ENCODE measurements at places on chromosomes 16 and 17. TPM values are rescaled to one million over a fixed set of nuclear protein-coding genes. Genes with fewer than 3 reads are reported as not detected.

The GAS7 gene
- 1.1 TPM for total RNA-seq

DNA sequence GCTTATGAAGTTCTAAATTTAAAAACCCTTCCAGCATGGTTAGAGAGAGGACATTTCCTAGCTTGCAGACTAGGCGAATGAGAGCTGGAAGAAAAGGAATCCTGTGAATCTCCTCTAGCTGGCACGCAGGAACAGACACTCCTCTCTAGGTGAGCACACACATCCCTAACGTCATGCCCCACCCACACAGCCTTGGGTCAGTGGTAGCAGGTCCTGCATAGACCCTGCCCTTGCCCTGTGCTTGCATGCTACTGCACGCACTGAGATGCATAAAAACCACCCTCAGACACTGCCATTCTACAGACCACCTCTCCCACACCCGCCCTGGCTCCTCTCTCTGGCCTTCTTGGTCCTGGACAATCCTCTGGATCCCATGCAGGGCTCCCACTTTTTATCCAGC, 23.5 kb downstream of the CES1 start:
- no peak for DNase-seq

DNA sequence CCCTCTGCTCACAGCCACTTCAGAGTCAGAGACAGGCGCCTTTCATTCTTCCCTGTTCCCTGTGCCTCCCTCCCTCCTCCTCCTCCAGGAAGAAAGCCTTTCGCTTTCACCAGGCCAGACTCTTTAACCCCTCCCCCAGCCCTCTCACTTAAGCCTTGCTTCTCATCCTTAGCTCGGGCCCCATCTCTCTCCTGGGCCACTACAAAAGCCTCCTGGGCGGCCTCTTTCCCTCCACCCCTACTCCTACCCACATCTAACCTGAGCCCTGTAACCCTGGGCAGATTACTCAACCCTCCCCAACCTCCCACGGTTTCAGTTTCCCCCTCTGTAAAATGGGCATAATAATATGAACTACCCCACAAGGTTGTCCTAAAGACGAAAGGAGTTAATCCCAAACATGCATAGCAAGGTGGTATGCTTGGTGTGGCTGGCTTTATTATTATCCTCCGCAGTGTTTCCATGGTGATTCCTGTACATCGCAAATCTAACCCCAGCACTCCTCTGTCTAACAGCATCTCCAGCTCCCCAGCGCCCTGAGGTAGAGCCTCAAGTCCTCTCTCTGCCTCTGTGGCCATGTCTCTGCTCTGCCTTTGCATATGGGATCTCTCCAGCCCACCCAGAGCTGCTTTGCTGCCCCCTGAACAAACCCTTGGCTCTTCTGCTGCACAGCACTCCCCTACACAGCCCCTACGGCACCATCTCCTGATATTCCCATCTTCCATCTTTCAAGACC, 17.7 kb downstream of the PIMREG start:
- DNase-seq = no peak

DNA sequence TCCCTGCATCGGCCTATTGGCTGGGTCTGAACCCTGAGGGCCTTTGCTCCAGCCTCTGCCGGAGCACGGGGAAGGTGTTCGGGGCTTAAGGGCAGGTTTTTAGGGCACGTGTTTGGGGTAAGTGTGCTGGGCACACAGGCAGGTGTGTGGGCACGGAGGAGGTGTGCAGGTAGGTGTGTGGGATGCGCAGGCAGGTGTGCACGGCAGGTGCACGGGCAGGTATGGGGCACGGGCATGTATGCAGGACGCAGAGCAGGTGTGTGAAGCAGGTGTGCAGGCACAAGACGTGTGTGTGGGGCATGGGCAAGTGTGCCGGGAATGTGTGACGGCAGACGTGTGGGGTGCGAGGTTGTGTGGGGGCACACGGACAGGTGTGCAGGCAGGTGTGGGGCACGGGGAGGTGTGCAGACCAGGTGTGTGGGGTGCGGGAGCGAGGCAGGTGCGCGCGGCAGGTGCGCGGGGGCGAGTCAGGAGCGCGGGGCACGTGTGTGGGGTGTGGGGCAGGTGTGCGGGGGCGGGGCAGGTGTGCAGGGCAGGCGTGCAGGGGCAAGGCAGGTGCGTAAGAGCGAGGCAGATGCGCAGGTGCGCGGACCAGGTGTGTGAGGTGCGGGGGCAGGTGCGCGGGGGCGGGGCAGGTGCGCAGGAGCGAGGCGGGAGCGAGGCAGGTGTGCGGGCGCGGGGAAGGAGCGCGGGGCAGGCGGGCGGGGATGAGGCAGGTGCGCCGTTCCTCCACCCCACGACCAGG, 28.6 kb upstream of the METRNL start:
- DNase-seq = no peak

DNA sequence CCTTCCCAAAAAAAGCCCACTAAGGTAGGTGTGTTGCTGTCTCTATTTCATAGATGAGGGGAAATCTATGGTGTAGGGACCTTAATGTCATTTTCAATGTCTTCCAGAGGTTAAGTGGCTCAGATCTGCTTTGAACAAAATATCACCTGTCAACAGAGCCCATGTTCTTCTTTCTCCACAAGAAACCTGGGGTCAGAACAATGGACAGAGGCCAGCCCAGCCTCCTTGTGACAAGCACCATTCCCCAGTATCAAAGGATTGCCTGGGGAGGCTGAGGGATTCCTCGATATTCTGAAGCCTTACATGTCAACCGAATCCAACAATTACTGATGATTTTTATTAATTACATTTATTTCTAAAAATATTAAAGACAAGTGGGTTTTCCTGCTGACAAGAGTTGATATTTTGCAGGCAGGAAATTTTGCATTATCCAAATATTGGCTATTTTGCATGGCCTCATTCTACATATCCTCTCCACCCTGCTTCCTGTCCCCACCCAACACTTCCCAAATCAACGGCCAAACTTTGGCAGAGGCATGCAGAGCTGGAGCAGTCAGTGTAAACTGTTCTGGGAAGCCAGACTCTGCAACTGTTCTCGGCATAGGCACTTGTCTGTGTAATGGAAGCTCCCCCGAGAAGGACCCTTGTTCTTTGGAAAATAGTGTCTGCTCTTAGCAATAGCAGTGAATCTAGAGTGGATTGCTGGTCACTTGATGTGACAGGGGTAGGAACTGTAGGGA, 281.5 kb downstream of the HS3ST3A1 start:
- no peak for DNase-seq

DNA sequence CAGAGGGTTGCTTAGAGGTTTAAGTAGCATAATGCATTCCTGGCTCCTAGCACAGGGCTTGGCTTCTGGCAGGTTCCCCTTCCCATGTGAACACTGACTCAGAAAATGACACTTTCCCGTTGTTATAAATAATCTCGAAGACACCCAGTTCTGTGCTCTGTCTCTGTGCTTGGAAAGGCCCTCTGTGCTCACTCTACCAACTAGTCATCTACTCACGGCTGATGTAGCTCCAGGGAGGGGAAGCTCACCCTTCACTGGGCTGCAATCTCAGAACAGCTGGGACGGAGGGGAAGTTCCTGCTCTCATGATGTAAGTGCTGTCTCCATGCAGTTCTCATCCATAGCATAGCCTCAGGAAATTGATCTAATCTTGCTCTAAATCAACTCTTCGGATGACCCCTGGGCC, 230.5 kb upstream of the ASIC2 start:
- DNase-seq = no peak

DNA sequence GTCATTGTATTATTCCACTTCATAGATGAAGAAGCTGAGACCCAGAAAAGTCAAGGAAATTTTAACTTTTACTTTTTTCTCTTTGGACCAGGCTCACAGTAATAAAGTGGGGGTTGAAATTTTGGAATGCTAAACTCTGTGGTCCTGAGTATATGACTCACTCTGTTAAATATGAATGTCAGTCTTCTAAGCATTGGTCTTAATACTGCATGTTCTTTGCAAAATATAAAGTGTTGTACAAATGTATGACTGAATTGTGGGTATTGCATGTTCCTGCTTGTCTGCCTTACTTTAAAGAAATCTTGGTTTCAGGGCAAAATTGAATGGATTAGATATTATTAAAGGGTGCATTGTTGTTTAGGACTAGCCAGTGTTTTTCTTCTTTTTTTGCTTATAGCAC, 950.8 kb upstream of the GOT2 start:
- DNase-seq = no peak

GRCh38 chr17:17503566-17504130, 7.5 kb upstream of the RASD1 start:
- no peak for DNase-seq

The JUP gene
- total RNA-seq = 0.63 TPM

GRCh38 chr16:4940719-4941118, 3.8 kb upstream of the PPL start:
- DNase-seq = no peak

DNA sequence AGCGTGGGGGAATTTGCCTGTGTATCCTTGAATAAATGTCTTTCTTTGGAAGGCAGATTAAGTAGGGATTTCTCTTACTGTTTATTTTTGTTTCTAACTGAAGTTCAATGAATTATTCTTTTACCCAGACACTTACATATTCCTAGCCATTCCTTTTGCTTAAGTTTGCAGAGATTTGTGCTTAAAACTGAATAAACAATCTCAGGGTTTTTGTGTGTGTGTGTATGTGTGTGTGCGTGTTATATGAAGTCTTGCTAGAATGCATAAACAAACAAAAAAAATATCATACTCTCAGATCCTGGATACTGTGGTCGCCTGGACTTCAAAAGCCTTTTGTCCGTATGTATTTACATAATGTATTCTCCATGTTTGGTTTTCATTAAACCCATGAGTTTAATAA, 672.8 kb downstream of the MAF start:
- DNase-seq = no peak

DNA sequence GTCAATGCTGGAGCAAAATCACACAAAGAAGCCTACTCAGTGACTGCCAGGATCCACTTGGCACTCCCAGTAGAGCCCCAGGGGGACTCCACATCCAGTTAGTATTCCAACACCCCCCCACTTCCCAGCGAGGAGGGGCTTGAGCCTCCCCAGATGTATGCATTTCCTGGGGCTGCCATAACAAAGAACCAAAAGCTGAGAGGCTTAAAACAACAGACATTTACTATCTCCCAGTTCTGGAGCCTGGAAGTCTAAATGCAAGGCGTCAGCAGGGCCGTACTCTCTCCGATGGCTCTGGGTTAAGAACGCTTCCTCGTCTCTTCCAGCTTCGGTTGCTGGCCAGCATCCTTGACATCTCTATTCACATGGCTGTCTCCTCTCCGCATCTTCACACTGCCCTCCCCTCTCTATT, 23.0 kb upstream of the GNA13 start:
- DNase-seq = no peak
